ENCODE measurements at places on chromosomes 6 and 20.
A peak's percentile ranks its signal among the peaks of the same experiment; 100 is the strongest.

DNA sequence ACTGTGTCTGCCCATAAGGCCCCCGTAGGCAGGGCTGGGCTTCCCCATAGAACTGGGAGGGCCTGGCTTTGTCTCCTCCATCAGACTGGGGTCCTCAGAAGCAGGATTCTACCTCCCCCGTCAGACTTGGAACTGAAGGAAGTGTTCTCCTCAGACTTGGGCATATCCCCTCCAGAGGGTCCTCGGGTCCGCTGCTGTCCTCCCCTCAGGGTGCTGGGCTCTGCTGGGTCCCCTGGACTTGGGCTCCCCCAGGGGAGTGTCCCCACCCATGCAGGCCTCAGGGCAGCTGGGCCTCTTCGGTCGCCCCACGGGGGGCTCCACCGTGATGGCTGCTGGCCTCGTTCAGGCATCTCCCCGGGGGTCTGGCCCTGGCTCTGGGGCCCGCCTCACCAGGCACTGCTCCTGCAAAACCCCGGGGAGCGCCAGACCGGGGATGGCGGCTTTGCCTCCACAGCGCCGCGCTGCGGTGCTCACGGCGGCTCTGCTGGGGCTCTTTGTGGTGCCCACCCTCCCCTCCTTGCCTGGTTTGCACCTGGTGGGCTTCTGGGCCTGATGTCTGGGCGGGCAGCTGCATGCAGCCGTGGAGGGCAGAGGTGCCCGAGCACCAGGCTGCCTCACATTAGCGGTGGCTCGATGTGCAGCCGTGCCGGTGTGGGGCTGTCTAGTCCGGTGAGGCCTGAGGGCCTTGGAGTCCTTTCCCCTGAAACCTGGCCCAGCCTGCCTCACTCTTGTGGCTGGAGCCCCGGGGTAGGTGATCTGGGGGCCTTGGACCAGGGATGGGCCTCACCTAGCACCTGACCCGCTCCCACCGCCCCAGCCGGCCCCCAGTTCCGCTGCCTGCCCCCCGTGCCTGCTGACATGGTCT is 13.9 kb downstream of the COL20A1 start:
- no peak for DNase-seq

DNA sequence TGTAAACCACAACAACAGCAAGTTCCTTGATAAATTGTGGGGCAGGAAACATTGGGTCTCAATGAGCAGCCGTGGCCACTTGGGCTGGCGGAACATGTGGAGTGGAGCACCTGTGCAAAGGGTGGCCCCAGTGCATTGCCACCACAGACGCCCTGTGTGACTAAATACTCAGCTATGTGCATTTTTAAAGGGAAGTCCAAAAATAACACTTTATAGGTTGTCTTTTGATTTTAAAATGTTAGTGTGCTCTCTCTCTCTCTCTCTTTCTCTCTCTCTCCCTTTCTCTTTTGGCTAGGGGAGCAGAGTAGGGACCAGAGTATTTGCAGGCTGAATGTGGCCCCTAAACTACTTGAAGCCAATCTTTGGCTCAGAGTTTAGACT is 236.3 kb downstream of the BCAS1 start:
- DNase-seq = no peak

DNA sequence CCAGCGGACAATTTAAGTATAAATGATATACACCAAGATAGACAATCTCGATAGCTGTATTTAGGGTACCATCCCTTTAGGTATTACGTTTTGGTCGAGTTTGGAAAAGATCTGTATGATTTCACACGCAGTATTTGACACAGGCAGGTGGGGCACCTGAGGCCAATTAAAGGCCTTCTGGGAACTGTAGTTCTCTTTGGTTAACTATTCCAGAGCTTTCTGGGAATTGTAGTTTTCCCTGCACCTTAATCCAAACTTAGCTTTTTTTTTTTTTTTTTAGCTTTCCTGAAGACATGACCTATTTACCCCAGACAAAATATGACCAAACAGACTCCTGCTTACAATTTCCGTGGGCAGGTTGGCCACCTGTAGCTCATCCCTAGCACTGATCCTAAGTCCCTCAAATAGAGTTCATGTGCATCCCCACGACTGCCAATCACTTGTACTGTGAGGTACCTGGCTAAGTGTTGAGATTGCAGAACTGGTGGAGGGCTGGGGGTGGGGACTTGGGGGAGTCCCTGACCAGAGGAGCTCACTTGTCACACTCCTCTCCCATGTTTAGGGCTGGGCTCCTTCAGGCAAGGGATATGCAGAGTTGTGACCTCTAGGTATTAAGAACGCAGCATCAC is 999 bp upstream of the EHMT2 start:
- peak; percentile 55 for DNase-seq

DNA sequence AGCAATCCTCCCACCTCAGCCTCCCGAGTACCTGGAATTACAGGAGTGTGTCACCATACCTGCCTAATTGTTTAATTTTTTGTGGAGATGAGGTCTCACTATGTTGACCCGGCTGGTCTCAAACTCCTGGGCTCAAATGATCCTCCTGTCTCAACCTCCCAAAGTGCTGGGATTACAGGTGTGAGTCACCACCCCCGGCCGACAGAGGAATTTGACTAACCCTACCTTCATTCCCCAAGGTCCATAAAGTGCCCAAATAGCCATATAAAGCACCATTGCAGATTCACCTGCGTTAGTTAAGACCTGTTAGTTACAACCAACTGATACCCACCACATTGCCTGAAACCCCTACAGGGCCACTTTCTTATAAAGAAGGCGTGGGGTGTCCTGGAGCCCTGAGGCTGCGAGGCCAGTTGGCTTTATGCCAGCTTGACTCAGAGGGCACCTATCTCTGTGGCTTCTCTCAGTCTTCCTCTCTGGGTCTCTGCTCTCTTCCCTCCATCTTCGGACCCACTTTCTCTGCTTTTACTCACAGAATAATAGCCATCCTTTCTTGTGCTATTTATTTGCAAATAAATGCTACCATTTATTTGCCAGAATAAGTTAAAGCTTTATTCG is 65.6 kb downstream of the SLC2A10 start:
- DNase-seq = no peak

DNA sequence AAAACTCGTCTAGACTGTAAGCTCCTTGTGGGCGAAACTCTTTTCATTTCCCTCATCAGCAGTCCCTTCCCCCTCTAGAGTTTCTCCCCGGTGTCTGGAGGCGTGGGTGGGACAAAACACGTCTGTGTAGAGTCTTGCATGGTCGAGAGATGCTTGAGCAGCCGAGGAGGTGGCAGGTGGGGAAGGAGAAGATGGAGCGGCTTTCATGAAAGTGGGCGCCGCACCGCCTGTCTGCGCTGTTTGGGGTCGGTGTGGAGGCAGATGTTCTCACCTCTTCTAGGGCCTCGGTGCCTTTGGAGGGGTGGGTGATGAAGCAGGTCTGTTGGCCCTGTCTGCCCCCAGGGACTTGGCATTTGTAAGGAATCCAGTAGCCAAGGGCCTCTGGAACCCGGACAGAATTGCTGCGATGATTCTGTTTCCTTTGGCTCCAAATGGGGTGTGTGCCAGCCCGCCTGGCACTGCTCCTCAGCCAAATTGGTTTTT is 1.2 kb downstream of the BRPF3 start:
- DNase-seq = no peak

DNA sequence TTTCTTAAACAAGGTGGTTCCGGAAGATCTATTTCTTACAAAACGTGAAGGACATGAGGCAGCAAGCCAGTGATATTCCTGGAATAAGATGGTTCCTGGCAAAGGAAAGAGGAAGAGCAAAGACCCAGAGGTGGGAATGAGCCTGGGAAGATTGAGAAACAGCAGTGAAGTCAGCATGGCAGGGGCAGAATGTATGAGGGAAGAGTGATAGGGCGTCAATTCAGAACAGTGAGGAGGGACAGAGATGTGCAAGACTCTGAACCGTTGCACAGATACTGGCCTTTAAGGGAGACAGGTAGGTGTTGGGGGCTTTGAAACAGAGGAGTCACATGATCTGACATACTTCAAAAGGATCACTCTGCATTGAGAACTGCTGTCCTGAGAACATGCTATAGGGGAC is 338.3 kb downstream of the CBLN4 start:
- DNase-seq = no peak

GRCh38 chr6:41922154-41922553 is 855 bp downstream of the BYSL start:
- no peak for DNase-seq

GRCh38 chr20:5140195-5140594 is 13.4 kb downstream of the CDS2 start:
- no peak for DNase-seq

- no peak for DNase-seq
Observed at GRCh38 chr20:48615871-48616270, 211.9 kb downstream of the PREX1 start.

DNA sequence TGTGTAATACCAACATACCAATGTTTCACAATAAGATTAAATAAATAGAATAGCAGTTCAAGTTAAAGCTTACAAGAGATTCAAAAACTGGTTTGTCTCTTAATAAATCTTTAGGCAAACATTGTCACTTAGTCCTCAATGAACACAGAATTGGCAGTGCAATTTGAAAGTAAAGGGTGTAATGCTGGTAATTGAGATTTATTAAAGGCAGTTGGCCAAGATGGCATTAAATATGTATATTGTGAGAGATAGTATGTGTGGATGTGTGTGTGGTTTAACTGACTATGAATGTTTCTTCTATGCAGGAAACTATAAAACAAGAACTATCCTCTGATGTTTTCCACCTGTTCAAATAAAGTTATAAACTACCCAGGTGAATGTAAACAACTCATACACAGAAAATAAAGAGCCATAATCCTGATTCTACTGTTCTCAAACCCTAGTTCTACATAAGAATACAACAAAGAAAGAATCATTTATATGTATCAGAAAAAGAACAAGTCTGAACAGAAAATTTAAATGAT is 267.9 kb upstream of the PTCHD4 start:
- DNase-seq = no peak

DNA sequence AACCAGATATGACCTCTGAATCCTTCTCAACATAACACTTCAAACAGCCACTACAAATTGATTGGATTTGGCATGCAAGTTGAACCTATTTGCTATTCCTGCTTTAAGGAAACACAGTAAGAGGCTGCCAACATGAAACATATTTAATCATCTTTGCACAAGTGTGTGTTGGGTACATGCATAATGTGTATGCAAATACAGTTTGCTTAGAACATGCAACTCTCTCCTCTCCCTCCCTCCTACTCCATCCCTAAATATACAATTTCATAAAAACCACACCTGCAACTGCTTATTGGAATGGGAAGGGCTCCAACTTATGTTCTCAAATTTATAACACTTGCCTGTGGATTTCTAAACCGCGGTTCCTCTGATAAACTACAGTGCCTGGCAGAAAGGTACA is 71.5 kb downstream of the CD83 start:
- no peak for DNase-seq

DNA sequence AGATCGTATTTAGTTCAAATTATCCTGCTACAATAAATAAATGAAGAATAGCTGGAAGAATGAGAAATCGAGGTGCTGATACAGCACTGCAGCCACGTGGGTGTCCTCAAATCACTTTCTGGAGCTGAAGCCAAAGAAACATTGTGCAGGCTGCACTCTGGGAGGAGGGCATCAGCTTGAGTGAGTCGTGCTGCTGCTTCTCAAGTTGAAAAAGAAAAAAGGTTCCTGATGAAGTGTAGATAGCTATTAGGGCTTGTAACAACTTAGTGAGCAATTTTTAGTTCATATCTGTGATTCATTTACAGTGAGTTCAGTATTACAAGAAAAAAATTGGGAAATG is 40.5 kb downstream of the DSE start:
- no peak for DNase-seq

DNA sequence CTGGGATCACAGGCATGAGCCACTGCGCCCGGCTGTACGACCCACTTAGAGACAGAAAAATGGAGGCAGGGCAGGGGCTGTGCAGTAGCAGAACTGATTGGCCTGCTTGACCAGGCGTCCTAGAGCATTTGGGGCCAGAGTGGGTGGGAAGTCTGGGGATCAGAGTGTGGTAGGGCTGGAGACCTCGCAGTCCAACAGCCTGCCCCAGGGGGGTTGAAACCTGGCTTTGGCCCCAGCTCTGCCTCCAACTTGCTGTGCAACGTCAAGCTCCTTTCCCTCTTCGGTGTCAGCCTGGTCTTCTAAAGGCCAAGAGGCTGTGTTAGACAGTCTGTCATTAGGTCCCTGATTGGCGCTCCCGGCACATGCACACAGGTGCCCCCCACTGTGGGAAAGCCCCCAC is 15.3 kb upstream of the SPDEF start:
- DNase-seq = no peak

DNA sequence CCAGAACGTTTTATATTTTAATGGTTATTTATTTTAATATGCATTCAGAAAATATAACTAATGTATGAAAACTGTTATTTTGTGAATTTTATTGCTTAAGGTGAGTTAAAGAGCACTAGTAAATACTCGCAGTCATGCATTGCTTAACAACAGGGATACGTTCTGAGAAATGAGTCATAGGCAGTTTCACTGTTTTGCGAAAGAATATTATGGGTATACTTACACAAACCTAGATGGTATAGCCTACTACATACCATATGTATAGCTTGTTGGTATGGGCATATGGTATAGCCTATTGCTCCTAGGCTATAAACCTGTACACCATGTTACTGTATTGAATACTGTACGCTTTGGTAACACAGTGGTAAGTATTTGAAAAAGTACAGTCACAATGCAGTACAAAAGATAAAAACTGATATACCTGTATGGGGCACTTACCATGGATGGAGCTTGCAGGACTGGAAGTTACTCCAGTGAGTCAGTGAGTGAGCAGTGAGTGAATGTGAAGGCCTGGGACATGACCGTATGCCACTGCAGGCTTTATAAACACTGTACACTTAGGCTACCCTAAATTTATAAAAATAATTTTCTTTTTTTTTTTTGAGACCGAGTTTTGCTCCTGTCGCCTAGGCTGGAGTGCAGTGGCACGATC is 38.5 kb downstream of the ARFGEF2 start:
- no peak for DNase-seq

DNA sequence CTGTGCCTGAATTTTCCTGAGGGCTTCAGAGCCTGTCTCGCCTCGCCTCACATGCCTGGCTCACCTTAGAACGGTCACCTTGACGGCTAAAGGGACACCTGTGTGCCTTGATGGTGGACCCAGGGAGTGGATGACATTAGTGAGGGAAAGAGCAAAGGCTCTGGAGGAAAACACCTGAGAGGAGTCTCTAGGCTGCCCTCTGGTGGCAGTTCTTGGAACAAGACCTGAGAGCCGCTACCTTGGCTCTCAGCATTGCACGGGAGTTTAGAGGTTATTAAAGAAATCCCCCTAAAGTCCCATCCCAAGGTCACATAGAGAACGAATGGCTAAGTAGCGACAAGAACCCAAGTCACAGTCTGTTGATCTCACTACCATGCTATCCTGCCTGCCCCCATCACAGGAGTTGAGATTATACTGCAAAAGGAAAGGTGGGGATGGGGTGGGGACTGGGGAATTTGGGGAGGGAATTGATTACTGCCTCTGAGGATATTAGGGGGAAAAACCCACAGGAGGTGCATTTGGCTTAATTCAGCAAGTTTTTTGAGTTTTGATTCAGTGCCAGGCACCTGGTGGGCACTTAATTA is 7.9 kb upstream of the CDSN start:
- DNase-seq = peak; percentile 80

DNA sequence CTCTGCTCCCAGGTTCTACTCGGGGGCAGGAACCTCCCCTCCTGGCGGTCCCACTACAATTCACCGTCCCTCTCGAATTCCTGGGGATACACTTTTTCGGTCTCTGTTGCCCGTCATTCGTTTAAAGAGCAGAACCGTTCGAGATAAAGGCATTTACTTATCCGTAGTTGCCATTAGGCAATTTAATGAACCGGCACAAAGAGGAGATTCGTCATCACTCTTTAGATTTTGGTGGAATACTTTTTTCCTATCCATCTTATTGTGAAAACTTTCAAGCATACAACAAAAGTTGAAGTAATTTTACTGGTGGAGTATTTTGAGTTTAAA is 1.2 kb upstream of the CD24 start:
- DNase-seq = no peak
